ENCODE measurements at places on chromosomes 11 and 22. TPM values are rescaled to one million over a fixed set of nuclear protein-coding genes. Genes with fewer than 3 reads are reported as not detected.

- no peak for DNase-seq
Measured at GRCh38 chr11:708511-708910, 2.5 kb downstream of the EPS8L2 start.

DNA sequence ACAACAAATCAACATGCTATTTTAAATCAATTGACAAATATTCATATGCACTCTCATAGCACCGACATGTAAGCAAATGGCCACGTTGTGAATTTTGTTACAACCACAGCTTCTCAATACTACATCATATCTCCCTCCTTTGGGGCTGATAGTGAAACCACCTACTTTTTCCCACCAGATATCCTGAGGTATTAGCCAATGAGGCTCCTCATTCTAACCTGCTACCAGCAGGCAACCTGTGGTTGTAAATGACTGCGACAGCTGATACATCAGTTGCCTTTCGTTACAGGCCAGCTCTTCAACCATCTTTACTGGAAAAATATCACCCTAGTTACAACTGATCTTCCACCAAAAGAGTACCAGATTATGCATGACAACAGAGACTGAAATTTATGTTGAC lies 3.7 kb upstream of the XKR3 start:
- DNase-seq: no peak

OR51E2 gene
- total RNA-seq: not detected

CELSR1 gene
- total RNA-seq: 56.2 TPM

All from lower leg skin (tissue), 4 donors.